ENCODE measurements at places on chromosomes 4 and X.
A peak's percentile ranks its signal among the peaks of the same experiment; 100 is the strongest.

DNA sequence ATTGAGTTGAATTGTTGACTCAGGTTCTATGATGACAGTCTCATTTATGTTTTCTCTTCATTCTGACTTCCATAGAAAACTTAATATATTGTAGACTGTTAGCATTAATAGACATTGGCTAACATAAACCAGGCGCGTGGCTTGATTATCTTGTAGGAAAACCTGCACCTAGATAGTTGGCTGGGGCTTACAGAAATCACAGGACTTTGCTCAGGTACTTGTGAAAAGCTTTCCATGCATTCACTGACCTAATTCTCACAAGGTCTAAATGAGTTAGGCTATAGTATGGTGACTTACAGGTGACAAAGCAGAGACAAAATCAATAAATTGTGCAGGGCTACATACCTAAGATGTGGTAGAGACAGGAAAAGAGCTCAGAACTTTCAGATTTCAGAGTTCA, 212.8 kb downstream of the GPAT3 start:
- no peak for DNase-seq

- peak; percentile 54 for DNase-seq
Observed at GRCh38 chr4:74623041-74623440, 171.3 kb downstream of the BTC start.

DNA sequence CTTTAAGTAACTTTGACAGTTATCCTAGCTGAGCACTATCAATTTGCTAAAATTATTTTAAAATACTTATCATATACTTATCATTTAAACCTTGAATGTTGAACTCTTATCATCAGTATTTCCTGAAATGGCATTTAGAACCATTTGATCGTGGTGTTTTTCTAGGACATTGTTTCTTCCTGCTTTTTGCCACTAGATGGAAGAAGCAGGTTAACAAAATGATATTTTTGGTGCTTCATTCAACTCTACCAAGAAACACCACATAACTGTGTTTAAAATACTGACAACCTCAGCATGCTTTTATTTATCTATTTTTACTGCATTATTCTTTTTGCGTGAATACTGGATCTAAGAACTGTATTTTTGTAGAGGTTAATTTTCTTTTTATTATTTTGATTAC, 44.6 kb downstream of the C4orf33 start:
- no peak for DNase-seq

DNA sequence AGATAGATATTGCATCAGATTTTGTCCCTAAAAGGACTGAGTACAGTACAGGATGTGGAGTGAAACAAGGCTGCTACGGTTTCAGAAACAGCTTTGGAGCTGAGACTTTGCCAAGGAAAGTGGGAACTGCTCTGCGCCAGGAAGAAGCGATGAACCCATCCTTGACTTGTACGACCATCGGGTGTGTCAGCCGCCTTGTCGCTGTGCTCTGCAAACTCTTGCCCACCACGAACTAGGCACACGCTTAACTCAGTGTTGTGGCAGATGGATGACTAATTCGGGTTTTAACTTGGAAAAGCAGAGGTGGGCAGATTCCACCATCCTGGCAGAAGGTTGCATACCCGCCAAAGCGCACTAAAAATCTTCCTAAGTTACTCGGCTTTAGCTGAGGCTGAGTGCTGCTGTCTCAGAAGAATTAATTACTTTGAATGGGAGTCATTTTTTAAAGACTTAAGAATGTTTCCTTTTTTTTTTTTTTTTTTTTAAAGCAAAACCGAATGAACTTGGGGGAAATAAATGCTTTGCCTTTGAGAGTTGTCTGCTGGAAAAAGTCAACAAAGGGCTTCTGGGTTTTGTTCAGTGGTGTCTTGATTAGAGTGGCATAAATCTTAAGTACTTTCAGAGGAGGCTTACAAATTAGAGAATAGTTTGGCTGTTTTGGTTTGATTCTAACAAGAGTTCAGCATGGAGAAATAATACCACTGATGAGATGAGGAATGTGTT, 69.5 kb downstream of the SHROOM2 start:
- DNase-seq, result no peak

- no peak for DNase-seq
Observed at GRCh38 chr4:7417639-7418038, 17.1 kb downstream of the PSAPL1 start.

DNA sequence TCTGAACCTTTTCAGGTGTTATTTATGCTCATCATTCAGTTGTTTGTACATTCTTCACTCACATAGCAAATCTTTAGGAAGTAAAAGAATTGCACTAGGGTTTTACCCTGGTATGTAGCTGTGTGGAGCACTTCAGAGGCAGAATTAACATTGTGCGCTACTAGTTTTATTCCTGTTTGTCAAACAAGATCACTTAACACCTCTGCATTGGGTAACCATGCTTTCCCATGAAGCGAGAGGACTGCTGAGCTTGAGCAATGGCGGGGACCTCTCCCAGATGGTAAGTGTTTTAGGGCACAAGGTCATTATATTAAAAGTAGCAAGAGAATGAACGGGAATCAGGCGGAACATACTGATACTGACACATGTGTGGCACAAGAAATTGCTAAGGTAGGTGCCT, 59.2 kb downstream of the SHROOM3 start:
- no peak for DNase-seq

DNA sequence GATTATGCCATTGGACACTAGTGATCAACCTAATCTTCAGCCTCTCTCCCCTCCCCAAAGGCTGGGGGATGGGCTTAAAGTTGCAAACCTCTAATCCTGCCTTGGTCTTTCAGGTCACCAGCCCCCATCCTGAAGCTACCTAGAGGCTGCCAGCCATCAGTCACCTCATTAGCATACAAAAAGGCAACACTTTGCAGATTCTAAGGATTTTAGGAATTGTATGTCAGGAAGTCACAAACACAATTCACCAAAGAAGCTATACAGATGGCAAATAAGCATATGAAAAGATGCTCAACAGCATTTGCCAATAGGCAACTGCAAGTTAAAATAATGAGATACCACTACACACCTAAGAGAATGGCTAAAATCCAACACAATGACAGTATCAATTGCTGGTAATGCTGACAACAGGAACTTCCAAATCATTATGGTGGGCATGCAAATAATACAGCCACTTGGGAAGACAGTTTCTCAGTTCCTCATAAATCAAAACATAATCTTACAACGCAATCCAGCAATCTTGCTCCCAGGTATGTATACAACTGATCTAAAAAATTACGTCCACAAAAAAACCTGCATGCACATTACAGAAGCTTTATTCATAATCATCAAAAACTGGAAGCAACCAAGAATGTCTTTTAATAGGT, 9.0 kb upstream of the PIM2 start:
- no peak for DNase-seq

GRCh38 chrX:49761481-49761880, 65.7 kb upstream of the PAGE1 start:
- peak; percentile 51 for DNase-seq

DNA sequence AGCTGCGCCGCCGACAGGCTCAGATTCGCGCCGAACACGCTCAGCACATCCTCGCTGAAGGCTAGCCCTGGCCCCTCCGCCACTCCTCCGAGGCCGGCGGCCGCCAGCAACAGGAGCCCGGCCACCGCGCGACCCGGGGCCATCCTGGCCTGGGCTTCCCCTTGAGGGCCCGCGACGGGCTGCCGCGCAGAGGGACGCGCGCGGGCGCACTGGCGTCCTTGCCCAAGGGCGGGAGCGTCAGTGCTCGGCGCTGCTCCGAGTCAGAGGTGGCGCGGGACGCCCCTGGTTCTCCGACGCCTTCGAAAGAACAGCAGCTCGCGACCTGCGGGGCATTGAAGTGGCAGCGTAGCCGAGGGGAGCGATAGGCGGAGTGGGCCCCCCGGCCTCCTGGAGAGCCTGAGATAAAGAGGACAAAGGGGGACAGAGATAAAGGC, 745 bp downstream of the SLC39A8 start:
- DNase-seq, result peak; percentile 77

DNA sequence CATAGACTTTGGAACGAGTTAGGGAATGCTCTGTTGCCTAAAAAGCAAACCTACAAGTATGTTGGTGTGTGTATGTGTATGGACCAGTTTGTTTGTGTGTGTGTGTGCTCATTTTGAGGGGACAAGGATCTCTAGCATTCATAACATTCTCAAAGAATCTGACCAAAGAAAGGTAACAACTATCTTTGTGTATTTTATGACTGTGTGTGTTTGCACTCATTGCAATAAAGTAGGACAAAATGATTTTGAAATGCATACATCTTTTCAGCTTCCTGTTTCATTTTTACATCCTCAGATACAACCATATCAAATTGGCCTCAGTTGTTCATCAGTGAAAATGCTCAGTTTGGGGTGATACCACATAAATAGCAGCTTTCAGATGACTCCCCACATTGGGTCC, 8.3 kb upstream of the XK start:
- no peak for DNase-seq

DNA sequence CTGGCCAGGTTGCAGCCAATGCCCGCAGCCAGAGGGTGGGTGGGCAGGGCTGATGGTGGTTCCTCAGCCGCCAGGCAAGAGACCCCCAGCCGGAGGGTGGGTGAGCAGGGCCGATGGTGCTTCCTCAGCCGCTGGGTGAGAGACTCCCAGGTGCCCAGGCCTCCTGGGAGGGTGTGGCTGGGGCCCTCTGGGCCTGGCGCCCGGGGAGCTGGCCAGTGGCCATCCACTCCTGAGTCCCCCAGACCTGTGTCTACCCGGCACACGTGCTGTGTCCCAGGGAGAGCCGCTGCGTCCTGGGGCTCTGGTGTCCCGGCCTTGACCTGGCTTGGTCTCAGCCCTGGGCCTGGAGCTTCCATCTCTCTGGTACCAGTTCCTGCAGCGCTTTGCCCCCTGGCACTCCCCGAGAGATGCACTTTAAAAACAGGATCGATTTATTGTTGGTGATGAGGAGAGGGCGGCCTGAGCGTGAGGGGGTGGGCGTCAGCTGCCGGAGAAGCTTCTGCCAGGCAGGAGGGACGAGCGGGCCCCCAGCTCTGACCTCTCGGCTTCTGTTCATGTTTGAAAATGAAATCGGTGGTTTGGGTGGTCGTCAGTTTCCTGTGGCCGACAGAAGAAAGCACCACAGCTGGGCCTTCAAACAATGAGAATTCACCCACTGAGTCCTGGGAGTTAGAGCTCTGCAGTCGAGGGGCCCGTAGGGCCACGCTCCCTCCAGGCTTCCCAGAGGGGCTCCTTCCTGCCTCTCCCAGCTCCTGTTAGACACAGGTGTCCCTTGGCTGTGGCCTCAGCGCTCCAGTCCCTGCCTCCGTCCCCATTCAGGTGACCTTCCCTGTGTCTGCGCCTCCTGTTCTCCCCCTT, 6.5 kb downstream of the DOK7 start:
- no peak for DNase-seq

DNA sequence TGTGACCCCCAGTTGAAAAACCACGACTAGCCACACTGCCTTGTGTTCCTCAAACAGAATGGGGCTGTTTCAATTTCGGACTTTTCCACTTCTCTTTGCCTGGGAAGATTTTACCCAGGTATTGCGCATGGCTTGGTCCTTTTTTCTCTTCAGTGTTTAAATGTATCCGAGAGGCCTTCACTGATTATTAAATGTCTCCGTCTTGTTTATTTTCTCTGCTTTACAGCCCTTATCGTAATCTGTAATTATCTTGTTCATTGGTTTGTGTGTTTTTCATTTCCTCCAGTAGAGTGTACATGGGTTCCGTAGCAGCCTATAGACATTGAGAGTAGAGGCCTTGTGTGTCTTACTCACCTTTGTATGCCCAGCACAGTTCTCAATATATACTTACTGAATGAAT, 2.4 kb downstream of the MOSPD2 start:
- DNase-seq, result no peak

DNA sequence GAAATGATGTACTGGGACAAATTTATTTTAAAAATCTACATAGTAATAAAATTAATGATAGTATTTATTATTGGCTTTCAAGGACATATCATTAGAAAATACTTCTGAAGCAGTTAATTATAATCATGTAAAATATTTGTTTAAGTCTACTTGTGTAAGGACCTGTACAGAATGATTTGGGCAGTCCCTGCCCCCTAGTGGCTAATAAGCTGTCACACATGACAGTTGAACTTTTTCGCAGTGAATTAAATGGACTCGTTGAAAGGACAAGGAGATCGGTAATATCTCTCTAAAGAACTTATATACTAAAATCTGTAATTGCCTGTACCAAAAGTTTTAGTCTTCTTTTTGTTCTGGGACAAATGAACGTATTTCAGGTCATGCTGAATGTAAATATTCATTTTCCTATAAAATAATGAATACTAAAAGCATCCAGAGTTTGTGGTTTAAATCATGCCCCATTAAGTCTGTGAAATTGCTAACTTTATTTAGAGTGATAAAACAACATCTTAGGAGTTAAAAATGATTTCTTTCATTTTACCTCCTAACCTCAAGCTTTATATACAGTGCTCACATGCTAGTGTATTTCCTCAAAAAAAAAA, 13.6 kb downstream of the EXOC1 start:
- peak; percentile 49 for DNase-seq

DNA sequence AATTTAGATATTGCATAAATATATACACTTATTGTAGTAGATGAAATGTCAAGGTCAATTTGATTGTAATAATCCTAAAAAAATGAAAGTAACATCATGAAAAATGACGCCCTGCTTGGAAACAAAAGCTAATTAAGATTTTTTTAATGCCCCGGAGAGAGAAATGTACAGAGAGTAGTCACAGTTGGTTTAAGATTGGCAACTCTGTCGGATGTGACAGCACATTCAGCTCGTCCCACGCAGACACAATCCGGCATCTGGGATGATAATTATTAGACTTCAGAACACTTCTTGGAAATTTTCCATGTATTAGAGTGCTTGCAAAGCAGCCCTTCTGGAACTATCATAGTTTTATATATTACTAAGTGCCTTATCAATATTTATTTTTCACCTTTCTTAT, 478.0 kb downstream of the PDHA2 start:
- DNase-seq, result no peak

GRCh38 chr4:84644087-84644486, 61.2 kb downstream of the CDS1 start:
- DNase-seq, result no peak

DNA sequence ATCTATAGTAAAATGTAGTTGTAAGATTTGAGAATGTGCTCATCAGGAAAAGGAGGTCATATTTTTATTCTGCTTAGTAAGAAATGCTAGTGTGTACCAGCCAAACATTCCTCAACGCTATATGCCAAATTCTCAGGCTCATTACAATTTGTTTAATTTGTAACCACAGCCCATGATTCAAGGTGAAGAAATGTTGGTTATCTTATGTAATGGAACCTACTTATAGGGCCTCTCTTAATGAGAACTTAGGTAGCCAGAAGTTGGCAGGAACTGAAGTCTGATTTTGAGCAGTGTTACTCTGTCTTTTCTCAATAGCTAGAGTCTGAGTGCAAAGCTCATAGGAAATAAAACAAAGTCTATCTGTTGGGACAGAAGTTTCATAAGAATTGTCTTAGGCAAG, 595.0 kb downstream of the GLUD2 start:
- no peak for DNase-seq

Measured in hematopoietic multipotent progenitor cell (in vitro differentiated cells).